ENCODE measurements at places on chromosomes 3 and 15.

DNA sequence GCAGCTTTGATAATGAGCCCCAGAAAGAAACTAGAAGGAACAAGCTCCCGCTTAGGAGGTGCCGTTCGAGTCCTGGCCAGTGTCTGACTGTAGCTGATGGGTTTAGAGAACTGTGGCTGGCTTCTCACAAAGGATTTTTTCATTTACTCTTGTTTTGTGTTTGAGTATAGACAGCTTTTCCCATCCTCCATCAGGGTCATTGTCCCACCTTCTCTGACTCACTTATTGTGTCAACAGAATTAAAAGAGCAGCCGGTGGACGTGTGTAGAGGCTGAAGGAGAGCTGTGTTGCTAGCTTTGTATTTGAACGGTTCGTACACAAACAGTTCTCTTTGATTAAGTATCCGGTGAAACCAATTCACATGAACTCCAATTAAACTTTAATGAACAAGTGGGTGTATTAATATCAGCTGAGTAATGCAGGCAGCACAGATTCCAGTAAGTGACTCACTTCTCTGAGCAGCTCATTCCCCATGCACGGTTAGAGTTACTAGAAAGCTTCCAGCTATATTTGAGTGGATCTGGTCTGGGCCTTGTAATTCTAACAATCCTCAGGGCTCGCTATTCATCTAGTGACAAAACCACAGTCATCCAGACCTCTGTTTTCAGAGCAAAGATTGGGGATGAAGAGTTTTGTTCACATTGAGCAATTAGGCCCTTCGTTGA lies 141.0 kb downstream of the LPP start:
- DNase-seq: no peak

- no peak for DNase-seq
These were observed 122.6 kb downstream of the CADM2 start for GRCh38 chr3:85081191-85081906.

- no peak for DNase-seq
These were observed 2.4 kb upstream of the NCEH1 start for GRCh38 chr3:172713316-172713715.

DNA sequence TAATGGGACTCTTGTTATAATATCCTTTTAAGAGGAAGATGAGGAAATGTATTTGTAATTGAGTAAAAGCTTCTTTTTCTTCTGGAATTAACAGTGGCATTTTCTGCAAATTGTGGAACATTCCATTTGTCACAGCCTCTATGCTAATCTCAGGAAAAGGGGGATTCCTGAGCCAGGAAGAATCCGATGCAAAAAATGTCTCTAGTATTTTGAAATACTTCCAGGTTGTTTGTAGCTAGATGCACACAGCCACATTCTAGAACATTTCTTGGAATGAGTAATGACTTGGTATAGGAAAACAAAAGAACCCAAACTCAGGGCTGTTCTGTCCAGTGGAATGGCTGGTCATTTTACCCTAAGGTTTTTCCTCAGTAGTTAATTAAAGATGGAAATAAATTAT lies 98.5 kb upstream of the SLC2A2 start:
- no peak for DNase-seq

- no peak for DNase-seq
These were observed 16.2 kb downstream of the ZNF592 start for GRCh38 chr15:84764585-84764984.
